Mesenteric fat pad (tissue), 1 donor: ENCODE measurements at places on chromosomes 16 and 17. TPM values are rescaled to one million over a fixed set of nuclear protein-coding genes. Genes with fewer than 3 reads are reported as not detected.

VTN gene
- 2.1 TPM for total RNA-seq

TEKT3 gene
- not detected for total RNA-seq

RGS9 gene
- total RNA-seq = 3.2 TPM

CDH8 gene
- not detected for total RNA-seq

AANAT gene
- total RNA-seq = not detected

CHST5 gene
- not detected for total RNA-seq

SYNGR3 gene
- not detected for total RNA-seq

MYO1D gene
- 36.0 TPM for total RNA-seq

NECAB2 gene
- total RNA-seq = 1.5 TPM

RCVRN gene
- total RNA-seq = 0.67 TPM

HASPIN gene
- total RNA-seq = 0.16 TPM

WNT9B gene
- total RNA-seq = 0.74 TPM

SLC35G6 gene
- not detected for total RNA-seq

LYRM1 gene
- total RNA-seq = 42.0 TPM

KRT12 gene
- not detected for total RNA-seq

AATK gene
- 7.9 TPM for total RNA-seq

HS3ST6 gene
- not detected for total RNA-seq

IL17C gene
- total RNA-seq = not detected

TNFAIP1 gene
- total RNA-seq = 61.3 TPM

PRR11 gene
- total RNA-seq = 2.9 TPM

ZNF174 gene
- 7.6 TPM for total RNA-seq

TBX4 gene
- total RNA-seq = 0.19 TPM

RFWD3 gene
- 14.7 TPM for total RNA-seq

CARD14 gene
- not detected for total RNA-seq

ZFHX3 gene
- 28.8 TPM for total RNA-seq

PRSS8 gene
- total RNA-seq = 0.51 TPM

SSTR5 gene
- not detected for total RNA-seq

CA10 gene
- not detected for total RNA-seq

FBXO39 gene
- total RNA-seq = 0.90 TPM

C16orf54 gene
- total RNA-seq = 5.2 TPM

KRTAP4-5 gene
- total RNA-seq = not detected

SULT1A3 gene
- total RNA-seq = 9.4 TPM

COL1A1 gene
- total RNA-seq = 309 TPM

RAMP2 gene
- total RNA-seq = 58.2 TPM

TLCD1 gene
- total RNA-seq = 3.4 TPM

SOX9 gene
- 2.2 TPM for total RNA-seq

ATXN1L gene
- 44.4 TPM for total RNA-seq

RAC3 gene
- 15.5 TPM for total RNA-seq

TBKBP1 gene
- total RNA-seq = 21.7 TPM

CDRT15 gene
- not detected for total RNA-seq

MT1H gene
- 0.58 TPM for total RNA-seq

CSF3 gene
- total RNA-seq = 35.9 TPM
